Activated CD4-positive, alpha-beta T cell treated with anti-CD3 and anti-CD28 coated beads for 36 hours (primary cell): ENCODE measurements at places on chromosomes 12 and 14.

- no peak overlapping the region for H3K4me3 ChIP-seq
- H3K27me3 ChIP-seq, result peaks cover 60% of the 10 kb centered on the region
- H3K27ac ChIP-seq, result no peak overlapping the region
- DNase-seq, result peak; percentile 28
- peaks cover 24% of the 10 kb centered on the region for H3K4me1 ChIP-seq
Observed at GRCh38 chr14:41609704-41610183, 3.1 kb downstream of the LRFN5 start.

GRCh38 chr12:97944576-97944975 is 482.0 kb downstream of the RMST start:
- H3K27me3 ChIP-seq, result no peaks in the 10 kb centered on the region
- H3K4me1 ChIP-seq, result no peaks in the 10 kb centered on the region
- H3K36me3 ChIP-seq, result no peaks in the 10 kb centered on the region
- H3K27ac ChIP-seq, result no peak overlapping the region
- DNase-seq, result no peak

GRCh38 chr14:69716478-69717187 is 50.3 kb upstream of the SRSF5 start:
- H3K27ac ChIP-seq, result peak overlapping the region; percentile 72
- H3K4me3 ChIP-seq, result no peak overlapping the region
- no peaks in the 10 kb centered on the region for H3K27me3 ChIP-seq
- peaks cover 21% of the 10 kb centered on the region for H3K36me3 ChIP-seq
- peaks cover 36% of the 10 kb centered on the region for H3K4me1 ChIP-seq

DNA sequence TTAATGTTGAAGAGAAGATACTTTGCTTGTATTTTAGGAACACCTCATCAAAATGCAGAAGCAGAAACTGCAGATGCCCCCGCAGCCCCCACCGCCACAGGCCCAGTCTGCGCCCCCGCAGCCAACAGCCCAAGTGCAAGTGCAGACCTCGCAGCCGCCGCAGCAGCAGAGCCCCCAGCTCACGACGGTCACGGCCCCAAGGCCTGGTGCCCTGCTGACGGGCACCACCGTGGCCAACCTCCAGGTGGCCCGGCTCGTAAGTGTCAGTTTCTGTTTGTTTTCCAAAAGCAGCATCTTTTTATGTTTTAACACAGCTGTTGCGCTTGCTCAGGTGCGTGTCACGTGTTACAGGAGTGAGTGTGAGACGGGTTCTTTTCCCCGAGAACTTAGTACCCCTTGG is 79.5 kb downstream of the DDX51 start:
- DNase-seq, result no peak
- peaks cover 40% of the 10 kb centered on the region for H3K36me3 ChIP-seq
- peaks cover 18% of the 10 kb centered on the region for H3K4me1 ChIP-seq
- H3K27me3 ChIP-seq, result no peaks in the 10 kb centered on the region
- no peak overlapping the region for H3K4me3 ChIP-seq

- no peaks in the 10 kb centered on the region for H3K36me3 ChIP-seq
- no peak overlapping the region for H3K4me3 ChIP-seq
- H3K27ac ChIP-seq, result no peak overlapping the region
- H3K4me1 ChIP-seq, result peaks cover 13% of the 10 kb centered on the region
- DNase-seq, result no peak
Observed at GRCh38 chr12:52878507-52879393, 26.1 kb downstream of the KRT8 start.

GRCh38 chr14:91831337-91831736 is 36.0 kb downstream of the TC2N start:
- H3K4me3 ChIP-seq, result no peak overlapping the region
- no peaks in the 10 kb centered on the region for H3K27me3 ChIP-seq
- H3K27ac ChIP-seq, result no peak overlapping the region
- no peak for DNase-seq

DNA sequence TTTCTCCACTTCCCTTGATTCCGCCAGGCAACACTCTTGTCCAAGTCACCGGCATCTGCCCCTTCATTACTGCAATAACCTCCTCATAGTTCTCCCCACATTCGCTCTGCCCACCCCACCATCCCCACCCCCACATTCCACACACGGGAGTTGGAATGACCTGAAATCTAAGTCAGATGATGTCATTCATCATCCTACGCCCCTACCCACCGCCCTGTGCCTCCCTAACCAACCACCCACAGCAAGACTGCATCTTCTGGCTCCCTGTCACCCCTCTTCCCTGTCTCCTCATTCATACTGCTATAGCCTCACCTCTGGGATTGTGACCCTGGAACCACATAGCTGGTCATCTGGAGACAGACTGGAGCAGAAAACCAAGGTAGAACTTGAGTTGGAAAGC is 7.9 kb upstream of the PWP1 start:
- peaks cover 10% of the 10 kb centered on the region for H3K27me3 ChIP-seq
- DNase-seq, result no peak
- H3K36me3 ChIP-seq, result no peaks in the 10 kb centered on the region
- H3K4me3 ChIP-seq, result no peak overlapping the region
- H3K27ac ChIP-seq, result no peak overlapping the region

DNA sequence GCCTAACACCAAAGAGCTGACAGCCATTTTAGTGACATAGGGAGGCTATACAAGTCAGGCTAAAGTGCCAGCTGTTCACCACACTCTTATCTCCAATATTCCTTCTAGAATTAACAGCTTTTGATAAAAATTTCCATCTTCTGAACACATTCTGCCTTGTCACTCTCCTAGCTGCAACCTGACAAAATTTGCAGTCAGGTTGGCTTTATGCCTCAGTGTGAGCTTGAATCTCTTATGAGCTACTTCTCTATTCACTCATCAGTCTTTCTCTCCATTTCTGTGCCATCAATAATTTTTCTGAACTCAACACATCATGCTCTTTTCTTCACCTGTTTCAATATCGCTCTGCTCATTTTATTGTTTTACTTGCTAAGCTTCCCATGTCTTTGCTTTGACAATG is 50.2 kb downstream of the TMTC1 start:
- H3K4me3 ChIP-seq, result no peak overlapping the region
- H3K4me1 ChIP-seq, result peaks cover 2% of the 10 kb centered on the region
- H3K27ac ChIP-seq, result no peak overlapping the region
- no peaks in the 10 kb centered on the region for H3K36me3 ChIP-seq

DNA sequence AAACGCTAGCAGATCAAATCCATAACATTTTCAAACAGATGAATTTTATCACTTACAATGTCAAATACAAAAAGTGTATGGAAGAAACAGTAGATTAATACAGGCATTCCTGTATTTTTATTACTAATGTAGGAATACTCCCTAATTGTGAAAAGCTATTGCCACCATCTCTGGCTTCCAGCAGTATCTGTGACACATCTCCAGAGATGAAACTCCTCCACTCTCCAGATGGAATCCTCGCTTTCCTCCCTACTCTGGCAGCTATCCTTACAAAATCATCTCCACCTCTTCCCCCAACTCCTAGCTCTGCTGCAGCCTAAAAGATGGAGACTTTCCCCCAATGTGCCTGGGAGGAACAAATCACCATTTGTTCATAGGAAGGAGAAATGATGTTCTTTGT is 211.4 kb downstream of the SSPN start:
- peaks cover 5% of the 10 kb centered on the region for H3K36me3 ChIP-seq
- H3K27me3 ChIP-seq, result no peaks in the 10 kb centered on the region
- no peaks in the 10 kb centered on the region for H3K4me1 ChIP-seq

DNA sequence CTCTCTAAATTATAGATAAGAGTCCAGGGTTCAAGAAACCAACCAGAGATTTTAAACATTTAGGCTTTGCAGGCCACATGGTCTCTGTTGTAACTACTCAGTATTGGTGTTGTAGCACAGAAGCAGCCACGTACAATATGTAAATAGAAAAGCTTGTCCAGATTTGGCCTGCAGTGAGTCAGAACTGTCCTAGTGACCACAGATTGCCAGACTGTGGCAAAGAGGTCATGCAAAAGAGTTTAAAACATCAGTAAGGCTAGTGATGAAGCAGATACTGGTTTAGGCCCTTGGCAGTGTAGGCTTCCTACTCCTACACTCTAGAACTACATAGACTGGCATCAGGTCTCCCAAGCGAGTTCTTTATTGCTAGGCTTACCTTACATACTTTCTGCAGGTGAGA is 117.6 kb upstream of the GARIN6 start:
- no peaks in the 10 kb centered on the region for H3K27me3 ChIP-seq
- DNase-seq, result no peak
- H3K4me1 ChIP-seq, result no peaks in the 10 kb centered on the region
- no peak overlapping the region for H3K27ac ChIP-seq
- no peak overlapping the region for H3K4me3 ChIP-seq

GRCh38 chr14:69789118-69789640 is 7.9 kb downstream of the SLC10A1 start:
- H3K4me1 ChIP-seq, result no peaks in the 10 kb centered on the region
- peaks cover 6% of the 10 kb centered on the region for H3K36me3 ChIP-seq
- DNase-seq, result no peak
- H3K4me3 ChIP-seq, result no peak overlapping the region

DNA sequence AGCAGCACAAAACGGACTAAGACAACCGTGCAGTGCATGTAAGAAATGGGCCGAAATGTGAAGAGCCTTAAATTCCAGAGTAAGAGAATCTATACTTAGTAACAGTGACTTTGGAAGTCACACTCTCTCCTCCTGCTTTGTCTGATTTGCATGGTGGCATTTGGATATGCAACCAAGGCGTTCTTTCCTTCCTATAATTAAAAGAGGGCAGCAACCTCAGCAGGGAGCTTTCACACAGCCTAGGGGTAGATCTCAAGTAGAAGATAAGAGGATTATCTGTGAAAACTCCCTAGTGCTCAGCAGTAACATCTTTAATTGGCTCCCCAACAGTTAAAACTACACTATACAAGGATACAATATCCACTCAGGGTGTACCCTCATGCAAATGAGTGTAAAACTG is 16.5 kb downstream of the GMFB start:
- H3K4me3 ChIP-seq, result no peak overlapping the region
- H3K27me3 ChIP-seq, result no peaks in the 10 kb centered on the region
- peaks cover 13% of the 10 kb centered on the region for H3K4me1 ChIP-seq
- H3K36me3 ChIP-seq, result peaks cover 44% of the 10 kb centered on the region
- DNase-seq, result no peak

GRCh38 chr12:50690925-50691324 is 73.0 kb upstream of the ATF1 start:
- H3K36me3 ChIP-seq, result peaks cover 16% of the 10 kb centered on the region
- no peaks in the 10 kb centered on the region for H3K27me3 ChIP-seq
- no peak overlapping the region for H3K27ac ChIP-seq
- no peaks in the 10 kb centered on the region for H3K4me1 ChIP-seq
- no peak for DNase-seq

DNA sequence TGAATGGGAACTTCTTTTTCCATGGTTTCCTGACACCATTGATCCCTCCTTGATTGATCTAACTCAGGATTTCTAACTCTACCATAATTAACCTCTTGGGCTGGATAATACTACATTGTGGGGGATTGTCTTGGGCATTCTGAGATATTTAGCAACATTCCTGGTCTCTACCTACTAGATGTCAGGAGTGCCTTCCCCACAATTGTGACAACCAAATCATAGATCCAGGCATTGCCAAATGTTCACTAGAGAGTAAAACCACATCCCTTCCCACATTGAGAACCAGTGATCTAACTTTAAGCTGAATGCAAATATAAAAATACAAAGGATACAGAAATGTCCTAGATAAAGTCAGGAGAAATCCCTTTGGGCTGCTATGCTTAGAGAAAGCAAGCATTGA is 36.9 kb upstream of the CCDC198 start:
- no peak overlapping the region for H3K4me3 ChIP-seq
- H3K27me3 ChIP-seq, result peaks cover 8% of the 10 kb centered on the region
- H3K27ac ChIP-seq, result no peak overlapping the region

DNA sequence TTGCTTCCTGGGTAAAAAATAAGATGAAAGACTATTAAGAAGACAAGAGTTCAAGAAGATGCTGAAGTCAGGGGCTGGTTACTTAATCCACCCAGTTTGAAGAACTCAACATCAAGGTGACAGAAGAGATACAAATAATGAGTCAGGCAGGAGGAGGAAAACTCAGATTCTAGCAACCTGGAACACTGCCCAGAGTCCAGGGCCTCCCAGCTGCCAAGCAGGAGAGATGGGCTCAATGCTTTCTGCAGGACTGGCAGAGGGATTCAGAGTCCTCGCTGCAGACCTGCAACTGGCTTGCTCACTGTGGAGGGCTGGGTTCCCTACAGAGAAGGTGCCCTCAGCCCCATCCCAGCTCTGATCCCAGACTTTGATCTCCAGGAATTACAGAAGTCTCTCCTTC is 28.6 kb upstream of the CEBPE start:
- no peak overlapping the region for H3K27ac ChIP-seq
- H3K4me1 ChIP-seq, result no peaks in the 10 kb centered on the region
- H3K4me3 ChIP-seq, result no peak overlapping the region
- no peaks in the 10 kb centered on the region for H3K36me3 ChIP-seq
- DNase-seq, result no peak

- H3K36me3 ChIP-seq, result peaks cover 66% of the 10 kb centered on the region
- no peaks in the 10 kb centered on the region for H3K27me3 ChIP-seq
- no peak overlapping the region for H3K4me3 ChIP-seq
- DNase-seq, result peak; percentile 58
- H3K27ac ChIP-seq, result peak overlapping the region; percentile 75
- H3K4me1 ChIP-seq, result peaks cover 51% of the 10 kb centered on the region
Observed at GRCh38 chr14:24436355-24437019, 6.1 kb downstream of the SDR39U1 start.

GRCh38 chr14:88669346-88669745 is 106.5 kb downstream of the ZC3H14 start:
- DNase-seq, result no peak
- H3K27ac ChIP-seq, result no peak overlapping the region
- peaks cover 21% of the 10 kb centered on the region for H3K36me3 ChIP-seq
- no peak overlapping the region for H3K4me3 ChIP-seq

- no peaks in the 10 kb centered on the region for H3K36me3 ChIP-seq
- no peak overlapping the region for H3K27ac ChIP-seq
- H3K27me3 ChIP-seq, result peaks cover 12% of the 10 kb centered on the region
- peak; percentile 35 for DNase-seq
- H3K4me3 ChIP-seq, result no peak overlapping the region
Observed at GRCh38 chr14:80996049-80996901, 40.9 kb downstream of the TSHR start.

DNA sequence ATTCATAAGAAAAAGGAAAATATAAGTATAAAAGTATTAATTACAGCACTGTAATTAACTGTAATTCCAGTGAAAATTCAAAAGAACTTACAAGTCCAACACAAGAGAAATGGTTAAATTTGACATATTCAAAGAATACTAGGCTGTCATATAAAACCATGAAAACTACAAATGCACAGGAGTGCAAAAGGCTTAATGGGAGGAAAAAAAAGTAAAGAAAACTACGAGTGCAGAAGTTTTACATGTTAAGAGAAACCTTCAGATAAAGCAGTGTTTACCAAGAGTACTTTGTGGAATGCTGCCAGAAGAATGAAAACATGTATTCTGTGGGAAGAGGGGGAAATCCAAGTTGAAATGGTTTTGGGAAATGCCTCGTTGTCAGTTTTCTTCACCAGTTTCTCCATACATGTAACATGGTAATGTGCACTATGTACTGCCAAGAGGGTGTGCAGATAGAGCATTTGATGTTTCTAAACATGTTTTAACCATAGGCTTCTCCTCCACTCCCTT is 9.1 kb downstream of the HEATR5A start:
- DNase-seq, result no peak
- peaks cover 11% of the 10 kb centered on the region for H3K4me1 ChIP-seq
- H3K4me3 ChIP-seq, result no peak overlapping the region
- H3K27ac ChIP-seq, result no peak overlapping the region
- no peaks in the 10 kb centered on the region for H3K27me3 ChIP-seq
- H3K36me3 ChIP-seq, result no peaks in the 10 kb centered on the region

GRCh38 chr14:28608851-28609828 is 157.4 kb upstream of the FOXG1 start:
- H3K27ac ChIP-seq, result no peak overlapping the region
- H3K27me3 ChIP-seq, result no peaks in the 10 kb centered on the region
- H3K4me3 ChIP-seq, result no peak overlapping the region
- DNase-seq, result peak; percentile 55
